ENCODE measurements at places on chromosomes 2 and 18.
A peak's percentile ranks its signal among the peaks of the same experiment; 100 is the strongest.

DNA sequence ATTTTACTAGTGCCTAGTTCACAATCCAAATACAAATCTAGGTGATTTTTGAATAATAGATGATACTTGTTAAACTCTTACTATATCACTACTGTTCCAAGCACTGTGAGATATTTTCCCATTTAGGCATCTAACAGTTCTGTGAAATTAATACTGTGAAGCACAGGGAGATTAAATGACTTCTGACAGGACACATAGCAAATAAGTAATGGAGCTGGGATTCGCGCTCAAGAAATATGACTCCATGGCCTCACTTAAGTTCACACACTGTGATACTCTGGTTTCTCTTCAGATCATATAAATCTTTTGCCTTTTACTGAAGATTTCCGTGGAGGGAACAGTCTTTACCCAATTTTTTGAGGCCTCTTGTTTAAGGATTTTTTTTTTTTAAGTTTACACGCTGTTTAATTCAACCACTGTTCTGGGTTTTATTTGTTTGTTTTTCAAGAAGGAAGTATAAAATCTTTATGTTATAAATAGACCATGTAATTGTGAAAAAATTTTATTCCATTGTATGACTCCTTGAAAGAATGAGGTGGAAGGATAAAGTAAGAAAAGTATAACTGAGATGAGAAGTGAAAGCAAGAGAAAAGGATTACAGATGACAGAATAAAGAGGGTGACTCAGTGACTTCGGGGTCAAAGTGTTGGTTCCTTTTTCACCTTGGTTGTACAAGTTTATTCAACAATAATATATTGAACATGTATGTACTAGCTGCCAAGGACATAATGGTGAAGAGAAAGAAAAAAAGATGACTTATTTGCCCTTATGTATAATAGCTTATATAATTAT, 30.2 kb downstream of the RBM45 start:
- no peak for DNase-seq

DNA sequence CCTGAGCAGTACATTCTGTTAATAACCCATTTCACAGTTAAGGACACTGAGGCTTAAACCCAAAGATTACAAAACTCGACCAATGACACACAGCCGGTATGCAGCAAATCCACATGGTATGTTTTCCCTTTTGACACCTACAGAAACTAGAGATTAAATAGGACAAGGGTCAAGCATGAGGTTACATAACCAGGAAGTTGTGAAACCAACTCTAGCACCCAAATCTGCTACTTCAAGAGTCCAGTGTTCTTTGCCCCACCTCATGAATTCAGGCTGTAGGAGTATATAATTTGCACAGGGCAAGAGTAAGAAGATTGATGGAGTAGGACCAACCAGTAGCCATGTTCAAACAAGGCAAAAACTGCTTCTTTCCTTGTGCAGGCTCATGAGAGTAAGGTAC, 249.8 kb downstream of the BCL11A start:
- no peak for DNase-seq

DNA sequence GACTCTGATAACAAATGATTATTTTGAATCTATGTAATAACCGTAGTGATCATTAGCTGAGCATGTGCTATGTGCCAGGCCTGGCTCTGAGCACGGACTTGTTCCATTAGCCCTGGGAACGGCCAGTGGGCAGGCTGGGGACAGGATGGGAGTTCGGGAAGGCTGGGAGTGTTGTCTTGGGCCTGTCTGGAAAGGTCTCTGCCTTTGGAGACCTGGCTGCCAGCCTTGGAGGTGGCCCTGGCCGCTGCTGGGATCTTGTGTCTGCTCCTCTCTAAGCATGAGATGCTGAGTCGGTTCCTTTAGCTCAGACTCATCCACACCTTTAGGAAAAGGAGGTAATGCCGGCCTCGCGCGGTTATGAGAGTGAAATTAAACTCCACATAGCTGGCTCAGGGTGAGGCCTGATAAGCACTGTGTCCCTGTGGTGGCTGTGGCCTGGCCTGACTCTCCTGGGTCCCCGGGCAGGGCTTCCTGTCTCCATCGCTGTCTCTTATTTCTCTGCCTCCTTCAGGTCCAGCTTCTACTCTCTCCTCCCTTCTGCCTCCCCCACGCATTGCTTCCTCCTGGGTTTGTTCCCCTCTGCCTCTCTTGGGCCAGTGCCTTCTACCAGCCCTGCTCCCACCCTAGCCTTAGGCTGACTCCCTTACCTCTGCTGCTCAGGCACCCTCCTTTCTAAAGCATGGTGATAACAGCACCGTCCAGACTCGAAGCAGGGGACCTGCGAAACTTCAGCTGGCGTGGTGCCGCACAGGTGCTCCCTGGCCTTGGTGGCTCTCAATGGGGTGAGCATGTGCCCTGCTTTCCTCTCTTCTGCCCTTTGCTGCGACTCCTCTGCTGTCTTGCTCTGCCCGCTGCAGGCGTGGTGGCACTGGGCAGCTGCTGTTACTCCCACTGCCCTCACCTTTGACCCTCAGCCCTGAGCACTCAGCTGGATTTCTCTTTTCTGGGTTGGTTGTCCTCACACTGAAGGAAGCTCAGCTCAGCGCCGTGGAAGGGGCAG, 41.8 kb downstream of the NCK2 start:
- DNase-seq = no peak

GRCh38 chr18:34281722-34282121, 57.0 kb upstream of the NOL4 start:
- DNase-seq = no peak

DNA sequence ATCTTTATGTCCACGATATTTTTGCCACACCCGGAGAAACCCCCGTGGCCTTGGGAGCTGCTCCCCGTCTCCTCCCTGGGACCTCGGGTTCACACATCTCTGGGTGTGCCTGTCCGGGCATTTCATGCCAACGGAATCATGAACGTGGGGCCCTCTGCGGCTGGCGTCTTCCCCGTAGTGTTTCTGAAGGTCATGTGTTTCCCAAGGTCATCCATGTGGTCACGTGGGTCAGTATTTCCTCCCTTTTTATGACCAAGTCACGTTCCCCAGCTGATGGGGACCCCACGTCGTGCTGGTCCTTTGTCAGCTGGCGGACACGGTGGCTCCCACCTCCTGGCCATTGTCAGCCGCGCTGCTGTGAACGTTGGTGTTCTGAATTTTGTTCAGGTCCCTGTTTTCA, 135.7 kb downstream of the NFATC1 start:
- DNase-seq = no peak

DNA sequence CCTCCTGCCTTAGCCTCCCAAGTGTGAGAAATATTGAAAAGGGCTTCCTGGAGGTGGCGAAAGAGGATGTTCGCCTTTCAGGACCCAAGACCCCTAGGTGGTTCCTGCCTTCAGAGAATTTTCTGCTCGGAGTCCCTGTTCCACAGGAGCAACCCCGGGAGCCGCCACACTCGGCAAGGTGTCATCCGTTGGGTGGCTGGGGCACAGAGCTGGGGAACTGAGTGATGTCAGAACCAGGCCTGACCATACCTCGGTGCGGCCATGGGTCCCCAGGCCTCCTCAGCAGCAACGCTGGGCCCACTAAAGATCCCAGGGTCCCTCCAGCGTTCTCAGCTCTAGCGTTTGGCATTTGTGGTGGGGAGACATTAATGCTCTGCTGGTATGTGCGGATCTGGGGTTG, 23.7 kb upstream of the TAF1B start:
- DNase-seq = no peak

DNA sequence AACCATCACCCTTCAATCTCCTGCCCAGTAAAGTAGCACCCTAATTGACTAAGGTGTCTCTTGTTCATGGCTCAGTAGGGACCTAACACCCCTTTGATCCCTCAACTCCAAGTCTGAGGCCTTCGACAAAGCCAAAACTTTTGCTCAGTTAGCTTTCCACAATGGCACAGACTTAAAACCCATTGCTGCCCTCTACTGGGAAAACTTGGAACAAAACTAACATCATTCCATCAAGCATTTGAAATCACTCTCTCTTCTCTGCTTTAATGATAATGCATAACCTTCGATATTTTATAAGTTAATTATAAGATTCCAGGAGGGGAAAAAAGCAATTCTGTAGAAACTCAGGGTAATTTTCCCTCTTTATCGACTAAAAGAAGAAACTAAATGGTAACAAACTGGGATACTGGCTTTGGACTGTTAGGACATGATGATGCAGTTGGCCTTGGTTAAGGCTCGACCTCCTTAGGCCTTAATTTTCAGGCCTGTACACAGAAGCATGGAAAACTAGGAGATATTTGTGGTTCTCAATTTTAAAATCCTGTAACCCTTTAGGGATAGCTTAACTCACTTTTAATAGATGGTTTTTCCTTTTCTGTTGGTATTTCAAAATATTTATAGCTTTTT, 127.8 kb downstream of the STK39 start:
- DNase-seq = peak; percentile 63

- no peak for DNase-seq
Measured at GRCh38 chr2:26162963-26163362, 9.9 kb upstream of the GAREM2 start.

DNA sequence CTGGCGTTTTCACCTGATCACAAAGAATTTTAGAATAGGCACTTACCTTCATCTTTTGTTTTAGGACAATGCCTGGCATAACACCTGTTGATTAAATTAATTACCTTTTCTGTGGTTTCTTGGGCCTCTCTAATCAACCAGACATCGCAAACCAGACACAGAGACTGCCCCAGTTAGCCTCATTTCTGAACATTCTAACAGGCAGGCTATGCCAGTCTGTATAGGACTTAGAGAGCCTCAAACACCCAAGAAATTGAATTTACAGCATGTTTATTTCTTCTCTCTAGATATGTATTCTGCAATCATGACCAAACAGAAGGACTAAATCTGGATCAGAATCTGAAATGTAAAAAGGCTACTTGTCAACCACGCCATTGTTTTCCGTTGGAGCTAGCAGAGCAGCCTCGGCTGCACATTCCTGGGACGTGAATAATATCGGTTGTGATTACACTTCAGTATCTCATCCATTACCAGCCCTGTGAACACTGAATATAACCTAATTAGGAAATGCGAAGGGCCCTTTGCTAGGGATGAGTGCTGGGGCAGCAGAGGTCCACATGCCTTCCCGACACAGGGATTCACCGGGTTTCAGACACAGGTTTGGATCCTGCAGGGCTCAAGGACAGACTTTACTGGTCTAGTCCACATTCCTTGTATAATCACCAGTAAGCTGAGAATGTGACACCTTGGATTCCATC, 17.5 kb upstream of the CDC42EP3 start:
- peak; percentile 94 for DNase-seq

DNA sequence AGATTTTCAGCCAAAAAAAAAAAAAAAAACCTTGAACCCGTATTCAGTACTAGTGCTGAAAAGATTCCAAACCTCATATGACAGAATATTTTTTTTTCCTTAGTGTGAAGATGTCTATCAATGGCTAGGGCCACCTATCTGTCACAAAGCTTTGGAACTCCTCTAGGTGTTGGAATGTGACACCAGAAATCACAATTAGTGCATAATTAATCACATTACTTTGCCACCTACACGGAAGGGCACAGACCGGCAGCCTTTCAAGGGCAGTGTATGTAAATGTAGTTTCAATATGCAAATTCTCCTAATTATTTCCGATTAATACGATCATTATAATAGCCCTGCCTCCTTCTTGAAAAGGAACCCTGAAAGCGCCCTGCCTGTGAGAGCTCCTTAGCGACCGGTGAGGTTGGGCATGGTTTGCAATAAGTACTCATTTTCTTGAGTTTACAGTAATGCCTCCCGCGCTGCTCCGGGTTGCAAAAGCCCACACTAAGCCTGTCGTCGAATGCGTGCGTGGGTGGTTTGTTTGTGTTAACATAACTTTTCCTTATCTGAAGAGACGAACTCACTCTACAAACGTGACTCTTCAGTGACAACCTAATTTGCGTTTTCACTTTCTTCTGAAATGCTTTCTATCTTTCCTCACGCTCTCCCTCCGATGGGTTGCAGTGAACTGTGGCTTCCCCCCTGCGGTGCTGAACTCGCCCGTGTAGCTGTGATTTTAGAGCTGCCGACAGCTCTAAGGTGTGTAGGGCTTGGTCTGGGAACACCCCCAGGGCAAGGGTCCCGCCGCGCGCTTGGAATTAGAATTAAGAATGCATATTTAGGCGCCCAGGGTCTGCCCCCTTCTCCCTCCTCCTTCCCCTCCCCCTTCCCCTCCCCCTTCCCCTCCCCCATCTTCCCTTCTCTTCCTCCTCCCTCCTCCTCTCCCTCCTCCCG, 765 bp upstream of the ID2 start:
- DNase-seq = peak; percentile 79

DNA sequence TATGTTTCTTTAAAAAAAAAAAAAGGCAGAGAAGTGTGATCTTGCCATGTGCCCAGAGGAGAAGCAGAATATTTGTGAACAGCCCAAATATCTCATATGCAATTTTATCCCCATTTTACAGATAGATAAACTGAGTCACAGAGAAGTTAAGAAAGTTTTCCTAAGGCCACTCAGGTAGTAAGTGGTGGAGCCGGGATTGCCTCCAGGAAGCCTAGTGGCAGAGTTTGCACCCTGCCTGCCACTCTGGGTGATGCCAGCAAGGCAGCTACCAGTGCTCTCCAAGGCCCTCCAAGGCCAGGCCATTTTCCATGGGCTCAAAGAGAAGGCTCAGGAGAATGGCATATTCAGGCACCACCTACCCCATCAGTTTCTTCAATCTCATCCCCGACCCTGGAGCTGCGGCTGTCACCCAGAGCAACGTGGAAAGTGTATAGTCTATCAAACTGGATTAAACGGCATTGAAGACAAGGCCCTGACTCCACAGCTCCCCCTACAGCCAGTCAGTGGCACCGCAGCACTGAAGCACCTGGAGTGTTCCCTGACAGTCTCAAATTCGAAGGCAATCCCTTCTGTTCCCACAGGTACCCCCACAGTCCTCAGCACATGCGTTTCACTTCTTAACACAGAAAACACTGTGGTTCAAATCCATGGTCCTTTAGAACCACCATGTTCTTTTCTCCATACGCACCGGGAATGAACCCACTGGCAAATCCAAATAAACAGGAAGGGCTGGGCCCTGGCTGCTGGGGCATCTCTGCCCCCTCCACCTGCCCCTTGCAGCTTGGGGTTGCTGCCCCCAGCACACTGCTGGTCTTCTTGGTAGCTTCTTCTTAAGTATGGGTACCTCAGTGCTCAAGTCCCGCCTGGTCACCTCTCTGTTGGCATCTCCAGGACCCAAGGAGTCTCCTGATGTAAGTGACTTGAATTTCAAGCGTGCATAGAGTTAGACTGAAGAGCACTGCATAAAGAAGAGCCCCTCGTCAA, 175.3 kb downstream of the INHBB start:
- no peak for DNase-seq

DNA sequence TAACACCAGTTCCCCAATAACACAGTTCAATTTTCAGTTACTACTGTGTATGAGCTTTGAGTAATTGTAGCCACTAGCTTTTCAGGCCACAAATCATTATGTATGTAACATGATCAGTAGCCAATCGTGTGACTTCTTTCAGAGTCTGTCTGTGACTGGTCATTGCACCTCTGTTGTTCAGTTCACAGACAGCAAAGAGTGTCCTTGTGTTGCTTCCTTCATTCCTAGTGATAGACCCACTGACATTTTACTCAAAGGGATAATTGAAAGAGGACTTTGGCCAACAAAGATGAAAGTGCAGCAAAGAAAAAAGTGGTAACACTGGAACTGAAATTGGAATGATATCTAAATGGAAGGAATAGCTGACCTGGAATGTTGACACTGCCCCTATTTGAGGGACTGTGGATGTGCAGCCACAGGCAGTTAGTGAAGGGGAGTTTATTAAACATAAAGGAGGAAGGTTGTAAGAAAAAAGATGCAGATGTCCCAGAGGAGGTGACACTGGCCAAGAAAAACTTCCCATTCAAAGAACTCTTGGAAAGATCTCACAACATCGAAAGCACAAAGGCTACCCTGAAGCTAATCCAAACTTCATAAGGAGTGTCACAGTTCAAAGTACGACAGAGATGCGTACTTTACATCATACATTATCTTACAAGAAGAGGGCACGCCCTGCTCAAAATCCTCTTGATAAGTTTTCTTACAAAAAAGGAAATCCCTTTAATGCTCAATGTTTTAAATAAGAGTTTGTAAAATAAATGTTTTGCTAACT, 19.3 kb downstream of the TTC39C start:
- no peak for DNase-seq
